Left forelimb (tissue), 1 donor: ENCODE measurements at places on chromosomes 4 and X.

DNA sequence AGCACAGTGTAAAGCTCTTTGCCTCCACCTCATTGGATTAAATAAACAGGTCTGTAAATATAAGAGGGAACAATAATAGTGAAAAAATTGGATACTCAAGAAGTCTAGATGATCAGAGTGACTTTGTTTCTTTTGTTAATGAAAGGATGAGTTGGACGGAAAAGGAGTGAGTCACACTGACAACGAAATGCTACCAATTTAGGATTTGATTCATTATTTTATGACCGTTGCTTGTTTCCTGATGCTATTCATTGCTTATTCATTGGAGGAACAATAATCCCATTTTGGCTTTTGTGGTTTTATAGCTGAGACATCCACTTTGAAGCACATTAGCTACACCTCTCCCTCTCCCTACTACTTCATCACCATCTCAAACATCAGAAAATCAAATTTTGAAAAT, 74.4 kb upstream of the DYNLT3 start:
- no peak for DNase-seq

GRCh38 chr4:87118826-87119225, 101.6 kb downstream of the KLHL8 start:
- no peak for DNase-seq

GRCh38 chr4:163892417-163892816, 397.9 kb downstream of the TMA16 start:
- DNase-seq = no peak

GRCh38 chrX:70444946-70445656, 466 bp downstream of the DLG3 start:
- DNase-seq = no peak

GRCh38 chr4:5722328-5722727, 11.3 kb downstream of the EVC start:
- DNase-seq = no peak
